ENCODE measurements at places on chromosomes 11 and 22.

- no peak for DNase-seq
Observed at GRCh38 chr22:49247194-49247924, 580.3 kb downstream of the BRD1 start.

- no peak for DNase-seq
Observed at GRCh38 chr11:6834021-6834420, 11.5 kb upstream of the OR10A5 start.

- DNase-seq = no peak
Observed at GRCh38 chr11:71485466-71485865, 32.5 kb downstream of the NADSYN1 start.

- DNase-seq = no peak
Observed at GRCh38 chr11:101445761-101446160, 138.0 kb downstream of the TRPC6 start.
